ENCODE measurements at places on chromosomes 1 and 21.

GRCh38 chr1:228471762-228472398 lies 15.3 kb upstream of the RNF187 start:
- no peak for DNase-seq

DNA sequence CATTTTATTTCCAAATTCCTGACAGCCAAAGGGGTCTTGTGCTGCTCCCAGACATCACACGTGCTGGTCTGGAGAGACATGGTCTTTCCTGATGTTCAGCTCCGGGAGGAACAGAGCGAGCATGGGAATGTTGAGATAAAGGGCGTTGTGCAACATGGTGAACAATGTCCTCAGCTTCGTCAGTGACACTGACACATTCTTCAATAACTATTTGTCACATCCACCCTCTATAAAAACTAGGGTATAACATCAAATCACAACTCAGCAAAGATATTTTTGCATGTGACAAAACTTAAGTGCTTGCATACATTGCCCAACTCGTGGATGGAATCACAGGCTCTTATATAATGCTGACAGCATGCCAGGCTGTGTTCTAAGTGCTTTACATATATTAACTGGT lies 42.4 kb upstream of the GRHL3 start:
- DNase-seq = no peak

- no peak for DNase-seq
Observed at GRCh38 chr1:70866542-70867264, 180.9 kb downstream of the PTGER3 start.

- no peak for DNase-seq
Observed at GRCh38 chr1:41794031-41794430, 124.7 kb downstream of the HIVEP3 start.

- no peak for DNase-seq
Observed at GRCh38 chr21:42784896-42785451, 94.4 kb downstream of the WDR4 start.

GRCh38 chr1:26915204-26915842 lies 1.5 kb upstream of the NR0B2 start:
- no peak for DNase-seq

DNA sequence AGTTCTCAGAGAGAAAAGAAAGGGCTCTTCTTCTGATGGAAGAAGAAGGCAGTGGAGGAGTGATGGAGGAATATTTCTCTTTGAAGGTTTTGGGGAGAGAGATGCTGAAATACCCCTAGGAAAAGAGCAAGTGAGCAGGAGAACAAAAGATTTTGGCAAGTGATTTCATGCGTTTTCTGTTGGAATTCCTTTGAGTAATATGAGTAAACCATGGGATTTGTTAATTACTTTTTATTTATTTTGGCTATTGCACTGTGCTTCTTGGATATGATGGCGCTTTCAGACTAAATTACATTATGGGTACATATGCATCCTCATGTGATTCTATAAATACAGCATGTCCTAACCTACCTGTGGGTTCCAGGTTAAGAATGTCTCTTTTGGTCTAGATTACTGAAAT lies 210.1 kb upstream of the PTGFR start:
- DNase-seq = no peak

GRCh38 chr1:37851782-37852210 lies 7.6 kb downstream of the MTF1 start:
- no peak for DNase-seq

DNA sequence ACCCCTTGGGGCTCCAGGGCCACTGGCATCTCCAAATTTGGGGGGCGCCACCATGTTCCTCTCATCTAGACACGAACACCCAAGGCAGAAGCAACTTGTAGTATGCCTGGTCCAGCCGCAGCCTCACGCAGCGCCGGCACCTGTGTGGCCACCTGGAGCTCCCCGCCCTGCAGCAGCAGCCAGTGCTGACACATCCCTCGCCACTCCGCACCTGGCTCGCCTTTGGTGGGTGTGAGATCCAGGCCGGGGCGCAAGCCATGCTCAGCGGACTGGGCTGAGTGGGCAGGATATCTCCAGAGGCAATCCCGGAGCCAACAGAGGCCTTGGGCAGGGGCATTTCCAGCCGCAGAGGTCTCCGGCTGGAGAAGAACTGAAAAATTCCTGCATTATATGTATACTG lies 1563.7 kb downstream of the NCAM2 start:
- DNase-seq = no peak

GRCh38 chr1:226309398-226310244 lies 657 bp upstream of the LIN9 start:
- peak; percentile 65 for DNase-seq

- no peak for DNase-seq
Observed at GRCh38 chr1:212188599-212189351, 96.4 kb upstream of the PPP2R5A start.

DNA sequence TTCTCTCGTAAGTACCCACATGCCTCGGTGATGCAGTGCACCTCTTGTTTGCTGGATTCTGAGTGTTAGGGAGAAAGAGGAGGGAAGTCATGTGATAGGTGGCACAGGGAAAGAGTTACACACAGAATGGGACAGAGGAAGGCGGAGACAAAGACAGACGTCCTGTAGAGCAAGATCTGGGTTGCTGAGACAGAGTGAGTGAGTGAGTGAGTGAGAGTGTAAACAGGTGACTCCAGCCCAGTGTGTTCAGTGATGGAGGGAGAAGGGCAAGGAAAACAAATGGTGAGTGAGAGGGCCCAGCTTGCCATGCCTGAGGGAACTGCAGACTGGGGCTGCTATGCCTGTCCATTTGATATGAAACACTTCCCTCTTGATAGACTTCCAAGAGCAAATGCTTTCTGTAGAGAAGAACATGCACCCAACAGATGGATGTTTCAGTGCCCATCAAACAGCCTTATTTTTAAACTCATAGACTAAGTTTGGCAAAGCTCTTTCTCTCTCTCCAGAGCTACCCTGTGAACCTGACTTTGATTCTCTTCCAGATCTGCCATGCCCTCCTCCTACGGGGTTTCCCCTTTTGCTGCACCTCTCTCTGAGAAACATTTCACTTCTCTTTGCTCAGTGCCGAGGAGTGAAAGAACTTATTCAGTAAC lies 209.9 kb upstream of the COA6 start:
- DNase-seq = no peak

DNA sequence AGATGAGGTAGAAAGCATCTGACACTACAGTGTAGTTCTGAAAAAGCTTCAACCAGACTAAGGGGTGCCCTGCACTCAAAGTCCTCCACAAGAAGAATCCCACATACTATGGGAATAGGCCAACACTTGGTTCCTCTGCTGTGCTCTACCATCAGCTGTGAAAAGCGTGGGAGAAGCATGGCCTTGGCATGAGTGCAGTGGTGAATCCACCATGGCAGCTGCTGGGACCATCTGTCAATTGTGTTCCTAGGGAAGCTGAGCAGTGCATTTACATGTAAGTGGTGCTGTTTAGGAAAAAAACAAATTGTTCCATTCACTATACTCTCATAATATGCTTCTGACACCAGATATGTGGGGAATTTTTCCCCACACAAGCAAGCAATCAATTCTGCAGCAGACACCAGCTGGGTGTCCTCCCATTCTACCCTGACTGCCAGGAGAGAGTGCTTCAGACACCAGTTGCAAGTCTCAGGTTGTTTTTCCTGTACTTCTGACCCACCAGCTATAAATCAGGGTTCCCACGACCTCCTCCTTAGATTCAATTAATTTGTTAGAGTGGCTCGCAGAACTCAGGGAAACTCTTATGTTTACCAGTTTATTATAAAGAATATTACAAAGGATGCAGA lies 230.8 kb upstream of the CHRM3 start:
- DNase-seq = no peak

DNA sequence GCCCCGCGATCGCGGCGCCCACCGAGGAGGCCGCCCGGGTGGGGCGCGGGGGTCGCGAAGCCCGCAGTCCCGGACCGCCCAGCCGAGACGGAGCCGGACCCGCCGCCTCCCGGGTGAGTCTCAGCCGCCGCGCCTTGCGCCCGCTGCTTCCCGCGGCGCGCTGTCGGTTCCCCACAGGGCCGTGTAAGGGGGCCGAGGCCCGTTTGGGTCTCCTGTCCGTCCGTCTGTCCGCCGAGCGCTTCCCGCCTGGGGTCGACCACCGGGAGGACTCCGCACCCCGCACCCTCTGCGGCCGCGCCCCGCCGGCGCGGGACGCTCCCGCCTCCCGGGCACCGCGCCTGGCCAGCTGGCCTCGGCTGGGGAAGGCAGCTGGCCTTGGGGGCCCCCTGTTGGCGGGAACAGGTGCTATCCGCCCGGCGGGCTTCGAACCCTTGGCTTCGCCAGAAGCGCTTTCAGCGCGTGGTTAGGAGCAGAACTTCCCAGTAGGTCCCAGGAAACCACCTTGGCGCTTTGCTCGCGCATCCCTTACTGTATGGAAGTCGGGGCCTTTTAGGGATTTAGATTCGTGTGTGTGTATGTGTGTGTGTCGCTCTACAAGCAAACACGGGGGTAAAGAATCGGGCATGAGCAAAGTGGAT lies 414 bp downstream of the TMEM51 start:
- peak; percentile 13 for DNase-seq

- DNase-seq = no peak
Observed at GRCh38 chr1:105073660-105074059, 1324.0 kb downstream of the AMY1C start.

- no peak for DNase-seq
Observed at GRCh38 chr21:37383784-37384311, 17.3 kb downstream of the DYRK1A start.

- no peak for DNase-seq
Observed at GRCh38 chr1:2358651-2359640, 32.4 kb downstream of the MORN1 start.

DNA sequence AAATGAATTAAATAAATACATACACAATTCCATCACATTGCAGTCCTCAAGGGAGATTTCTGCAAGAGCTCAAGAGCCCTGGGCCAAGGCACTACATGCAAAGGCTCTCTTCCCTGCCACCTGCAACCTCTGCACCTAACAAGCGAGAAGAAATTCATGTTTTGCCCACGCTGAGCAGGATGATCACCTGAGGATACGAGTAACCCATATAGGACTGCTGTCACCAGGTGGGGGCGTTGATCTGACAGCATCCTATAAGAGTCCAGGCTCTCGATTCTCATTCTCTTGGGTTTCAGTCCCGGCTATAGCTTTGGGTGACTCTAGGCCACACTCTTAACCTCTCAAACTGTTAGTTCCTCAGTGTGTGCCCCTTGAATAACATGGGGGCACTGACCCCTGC lies 18.7 kb upstream of the SPOCD1 start:
- DNase-seq = no peak

DNA sequence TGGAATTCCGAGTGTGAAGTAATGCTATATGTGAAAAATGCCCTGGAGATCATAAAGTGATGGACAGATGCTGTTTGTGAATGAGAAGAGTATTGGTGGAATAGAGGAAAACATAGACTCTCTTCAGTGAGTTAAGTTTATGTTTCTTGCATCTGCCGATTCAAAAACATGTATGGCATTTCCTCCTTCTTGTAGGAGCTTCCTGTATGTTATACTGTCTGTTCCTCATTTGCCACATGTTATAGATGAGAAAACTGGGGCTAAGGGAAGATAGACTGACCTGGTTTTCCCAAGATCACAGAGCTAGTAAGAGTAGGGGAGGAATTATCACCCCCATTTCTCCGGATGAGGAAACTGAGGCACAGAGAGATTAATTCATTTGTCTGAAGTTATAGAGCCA lies 41.1 kb upstream of the IL20 start:
- no peak for DNase-seq

GRCh38 chr1:43317817-43318471 lies 17.2 kb downstream of the TIE1 start:
- DNase-seq = peak; percentile 51

DNA sequence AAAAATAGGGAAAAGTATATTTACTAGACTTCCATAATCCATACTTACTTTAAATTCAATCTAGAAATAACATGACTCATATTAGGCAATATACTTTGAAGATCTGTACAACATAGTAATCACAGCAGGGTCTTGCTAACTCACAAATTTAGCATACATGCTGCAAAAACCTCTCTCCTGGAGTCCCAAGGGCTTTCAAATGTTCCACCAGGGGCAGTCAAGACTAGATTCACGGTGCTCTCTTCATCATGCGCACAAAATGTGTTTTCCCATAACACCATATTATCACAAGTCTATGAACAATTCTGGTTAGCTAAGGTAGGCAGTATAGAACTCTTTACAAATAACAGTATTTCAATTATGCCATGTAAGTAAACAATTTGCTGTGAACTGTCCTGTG lies 45.8 kb downstream of the SSX2IP start:
- no peak for DNase-seq

DNA sequence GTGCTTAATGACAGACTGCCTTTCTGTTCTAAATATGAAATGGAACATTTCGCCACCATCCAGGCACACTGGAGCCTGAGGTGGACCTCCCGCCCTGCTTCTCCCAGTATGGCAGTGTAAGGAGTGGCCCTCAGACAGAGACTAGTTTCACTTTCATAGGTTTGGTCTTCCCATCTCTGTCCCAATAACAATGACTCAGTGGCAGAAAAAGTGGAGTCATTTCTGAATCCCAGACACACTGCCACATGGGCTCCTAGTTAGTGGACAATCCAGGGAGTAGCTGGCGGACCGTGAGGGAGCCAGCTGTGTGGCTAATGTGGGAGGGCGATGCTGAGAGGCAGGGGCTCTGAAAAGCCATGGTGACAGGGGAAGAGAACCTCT lies 95.6 kb upstream of the TSPAN2 start:
- no peak for DNase-seq

- no peak for DNase-seq
Observed at GRCh38 chr1:84345220-84345619, 43.7 kb downstream of the SAMD13 start.

GRCh38 chr21:43684424-43684823 lies 25.1 kb downstream of the RRP1B start:
- no peak for DNase-seq

DNA sequence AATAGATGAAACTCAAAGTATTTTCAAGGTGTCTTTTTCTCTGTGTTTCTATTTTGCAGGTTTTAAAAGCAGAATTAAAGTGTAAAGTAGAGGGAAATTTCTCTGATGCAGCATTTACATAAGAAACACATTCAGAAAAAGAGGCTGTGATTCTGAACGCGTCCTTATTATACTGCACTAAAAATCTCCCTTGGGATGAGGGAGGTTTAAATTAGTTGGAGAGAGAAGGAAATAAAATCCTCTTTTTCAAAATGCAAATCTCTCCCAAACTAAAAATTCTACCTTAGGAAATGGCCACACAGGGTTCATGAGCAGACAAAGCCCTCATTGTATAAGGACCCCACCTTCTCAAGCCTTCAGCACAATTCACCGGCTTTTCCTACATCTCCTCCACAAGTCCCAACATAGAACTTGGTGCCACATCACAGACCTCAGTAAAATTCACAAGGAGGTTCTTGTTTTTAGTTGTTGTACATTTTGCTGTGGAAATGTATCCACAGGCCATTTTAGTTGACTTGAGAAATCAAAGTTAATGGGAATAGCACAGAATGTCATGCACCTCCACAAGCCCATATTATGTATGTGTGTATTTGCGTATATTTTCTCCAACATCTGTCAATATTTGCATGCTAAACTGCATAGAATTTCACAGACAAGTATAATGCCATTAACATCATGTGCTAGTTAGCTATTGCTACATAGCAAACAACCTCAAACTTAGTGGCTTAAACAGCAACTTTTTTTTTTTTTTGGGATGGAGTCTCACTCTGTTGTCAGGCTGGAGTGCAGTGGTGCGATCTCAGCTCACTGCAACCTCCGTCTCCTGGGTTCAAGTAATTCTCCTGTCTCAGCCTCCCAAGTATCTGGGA lies 59.8 kb downstream of the MAB21L3 start:
- DNase-seq = no peak
